ENCODE measurements at places on chromosomes 2 and 18.

DNA sequence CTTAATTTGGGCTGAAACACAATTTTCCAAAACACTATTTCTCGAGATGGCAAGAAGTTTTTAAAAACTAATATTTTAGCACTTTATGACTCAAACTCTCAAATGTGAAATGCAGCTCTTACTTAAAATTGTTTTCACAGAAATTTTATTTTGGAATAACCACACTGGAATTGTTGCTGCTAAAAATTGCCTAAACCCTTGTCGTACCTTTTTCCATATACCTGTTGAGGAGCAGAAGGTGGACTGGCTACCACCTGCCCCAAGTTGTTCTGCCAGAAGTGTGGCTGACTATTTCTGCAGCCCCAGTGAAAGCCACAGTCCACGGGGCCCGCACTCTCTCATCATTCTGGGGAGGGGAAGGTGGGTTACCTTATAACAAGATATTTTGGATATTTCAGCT is 23.4 kb downstream of the TNFRSF11A start:
- DNase-seq = no peak

DNA sequence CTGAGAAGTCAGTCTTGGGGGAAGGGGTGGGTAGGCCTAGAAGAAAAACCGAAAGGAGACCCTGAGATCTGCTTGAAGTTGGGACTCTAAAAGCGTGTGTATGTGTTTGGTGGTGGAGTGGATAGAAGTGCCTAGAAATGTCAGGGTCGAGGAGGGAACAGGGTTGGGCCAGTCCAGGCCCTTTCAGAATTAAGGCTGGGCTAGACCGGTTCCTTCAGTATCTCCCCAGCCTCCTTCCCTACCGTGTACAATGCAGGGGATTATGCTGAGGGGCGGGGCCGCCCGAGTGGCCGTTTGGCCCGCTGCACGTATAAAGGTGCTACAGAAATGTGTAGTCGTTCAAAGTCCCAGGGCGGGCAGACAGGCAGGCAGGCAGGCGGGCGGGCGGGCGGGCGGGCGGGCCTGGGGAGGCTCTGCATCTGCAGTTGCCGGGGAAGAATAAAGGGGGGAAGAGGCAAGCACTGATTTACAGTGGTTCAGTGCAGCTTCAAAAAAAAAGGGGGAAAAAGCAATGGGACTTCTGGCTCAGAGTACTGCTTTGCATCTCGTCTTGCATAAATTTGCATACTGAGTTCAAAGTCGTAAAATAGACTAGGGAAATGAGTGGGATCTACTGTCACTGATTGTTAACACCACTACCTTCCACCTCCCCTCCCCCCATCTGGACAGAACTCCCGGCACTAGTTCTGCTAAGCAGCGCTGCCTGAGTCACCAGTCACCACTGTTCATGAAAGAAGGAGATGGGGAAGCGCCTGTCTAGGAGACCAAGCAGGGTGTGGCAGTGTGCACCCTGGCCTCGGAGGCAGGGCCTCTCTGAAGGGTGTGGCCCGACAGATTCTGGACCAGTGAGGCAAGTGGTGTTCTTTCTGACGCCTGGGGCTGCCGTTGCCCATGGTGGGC is 3.6 kb downstream of the IGFBP2 start:
- peak; percentile 56 for DNase-seq

DNA sequence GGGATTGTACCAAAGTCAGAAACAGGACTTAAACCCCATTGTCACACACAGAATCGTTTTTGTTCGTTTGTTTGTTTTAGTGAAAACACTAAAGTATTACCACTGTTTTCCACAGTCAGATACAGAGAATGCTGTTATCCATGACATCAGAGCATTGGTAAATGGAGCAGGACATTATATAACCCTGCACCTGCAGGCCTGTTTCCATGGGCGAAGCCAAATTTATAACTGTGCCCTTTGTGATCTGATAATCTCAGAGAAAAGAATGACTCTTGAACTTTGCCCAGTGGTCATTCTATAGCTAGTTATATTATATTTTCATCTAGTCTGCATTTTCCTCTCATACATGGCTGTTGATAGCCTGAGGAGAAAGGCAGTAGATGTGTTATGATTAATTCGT is 217.6 kb downstream of the TMEM182 start:
- no peak for DNase-seq

GRCh38 chr2:227472265-227473121 is 537 bp downstream of the AGFG1 start:
- no peak for DNase-seq

- DNase-seq = no peak
Observed at GRCh38 chr18:45102863-45103262, 422.2 kb downstream of the SETBP1 start.

GRCh38 chr2:147714582-147714981 is 130.2 kb upstream of the ACVR2A start:
- no peak for DNase-seq

GRCh38 chr2:215874418-215874817 is 138.9 kb downstream of the MREG start:
- no peak for DNase-seq

DNA sequence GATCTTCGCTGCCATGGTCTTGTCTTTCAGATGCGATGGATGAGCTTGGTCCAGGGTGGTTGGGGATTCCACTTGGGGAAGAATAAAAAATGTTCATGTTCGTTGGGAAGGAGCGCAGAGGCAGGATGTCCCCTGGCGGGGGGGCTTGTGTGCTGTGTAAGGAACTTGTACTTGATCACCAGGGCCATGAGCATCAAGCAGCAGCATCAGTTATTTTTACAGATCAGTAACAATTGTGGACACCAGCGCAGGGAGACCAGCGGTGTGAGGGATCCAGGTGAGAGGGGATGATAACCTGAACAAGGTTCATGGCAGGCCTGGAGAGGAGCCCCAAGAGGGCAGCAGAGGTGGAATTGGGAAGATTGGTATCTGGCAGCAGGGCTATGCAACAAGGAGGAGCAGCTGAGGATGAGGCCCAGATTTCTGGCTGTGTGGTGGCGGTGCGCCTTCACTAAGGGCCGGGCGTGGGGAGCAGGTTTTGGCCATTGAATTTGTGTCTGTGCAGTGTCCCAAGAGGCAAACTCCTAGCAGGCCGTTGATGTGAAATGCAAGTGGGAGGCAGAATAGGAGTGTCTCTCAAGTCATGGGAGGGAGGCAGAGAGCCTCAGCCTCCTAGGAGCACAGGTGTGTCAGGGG is 3.9 kb downstream of the CNNM3 start:
- DNase-seq = no peak

DNA sequence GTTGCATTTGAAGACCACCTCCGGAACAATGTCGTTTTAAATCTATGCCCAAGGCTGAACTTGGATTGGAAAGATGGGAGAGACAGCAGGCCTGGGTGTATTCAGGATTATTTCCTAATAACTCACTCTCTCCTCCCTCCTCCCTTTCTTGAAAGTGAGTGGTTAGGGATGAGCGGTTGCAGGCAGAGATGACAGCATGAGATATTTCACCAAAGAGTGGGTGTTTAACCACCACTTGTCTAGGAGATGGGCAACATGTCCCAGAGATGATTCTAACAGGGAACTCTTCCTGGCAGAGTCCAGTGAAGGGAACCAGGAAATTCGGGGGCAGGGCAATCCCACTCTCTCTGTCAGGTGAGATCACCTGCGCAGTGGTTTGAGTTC is 123.2 kb downstream of the KCTD1 start:
- DNase-seq = no peak

GRCh38 chr18:46053368-46054095 is 18.5 kb downstream of the PSTPIP2 start:
- DNase-seq = no peak

DNA sequence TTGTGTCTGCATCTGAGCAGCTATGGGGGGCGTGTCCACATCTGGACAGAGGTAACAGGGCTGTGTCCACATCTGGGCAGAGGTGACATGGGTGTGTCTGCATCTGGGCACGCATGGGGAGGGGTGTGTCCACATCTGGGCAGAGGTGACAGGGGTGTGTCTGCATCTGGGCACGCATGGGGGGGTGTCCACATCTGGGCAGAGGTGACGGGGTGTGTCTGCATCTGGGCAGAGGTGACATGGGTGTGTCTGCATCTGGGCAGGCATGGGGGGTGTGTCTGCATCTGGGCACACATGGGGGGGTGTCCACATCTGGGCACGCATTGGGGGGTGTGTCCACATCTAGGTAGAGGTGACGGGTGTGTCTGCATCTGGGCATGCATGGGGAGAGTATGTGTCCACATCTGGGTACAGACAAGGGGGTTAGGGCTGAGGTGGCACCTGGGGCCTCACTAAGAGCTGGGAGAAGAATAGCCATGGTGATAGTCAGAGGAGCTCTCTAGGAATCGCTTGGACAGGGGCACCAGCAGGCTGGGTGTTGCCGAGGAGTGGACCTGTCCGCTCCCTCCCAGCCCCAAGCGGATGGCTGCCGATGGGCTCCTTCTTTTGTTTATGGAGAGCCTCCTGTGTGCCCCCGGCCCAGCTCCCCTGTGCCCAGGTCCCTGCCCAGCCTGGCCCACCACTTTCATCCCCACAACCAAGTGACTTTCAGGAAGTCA is 177.8 kb downstream of the EIPR1 start:
- DNase-seq = no peak

GRCh38 chr2:53131416-53131815 is 636.2 kb upstream of the CHAC2 start:
- DNase-seq = no peak

DNA sequence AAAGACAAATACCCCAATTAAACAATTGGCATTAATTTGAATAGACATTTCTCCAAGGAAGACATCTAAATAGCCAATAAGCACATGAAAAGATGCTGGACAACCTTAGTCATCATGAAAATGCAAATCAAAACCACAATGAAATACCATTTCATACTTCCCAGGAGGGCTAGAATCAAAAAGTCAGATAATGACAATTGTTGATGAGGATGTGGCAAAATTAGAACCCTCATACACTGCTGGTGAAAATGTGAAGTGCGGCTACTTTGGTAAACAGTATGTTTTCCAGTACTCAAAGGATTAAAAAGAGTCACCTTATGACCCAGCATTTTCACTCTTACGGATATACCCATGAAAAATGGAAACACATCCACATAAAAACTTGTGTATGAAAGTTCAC is 91.6 kb downstream of the FIGN start:
- DNase-seq = no peak

DNA sequence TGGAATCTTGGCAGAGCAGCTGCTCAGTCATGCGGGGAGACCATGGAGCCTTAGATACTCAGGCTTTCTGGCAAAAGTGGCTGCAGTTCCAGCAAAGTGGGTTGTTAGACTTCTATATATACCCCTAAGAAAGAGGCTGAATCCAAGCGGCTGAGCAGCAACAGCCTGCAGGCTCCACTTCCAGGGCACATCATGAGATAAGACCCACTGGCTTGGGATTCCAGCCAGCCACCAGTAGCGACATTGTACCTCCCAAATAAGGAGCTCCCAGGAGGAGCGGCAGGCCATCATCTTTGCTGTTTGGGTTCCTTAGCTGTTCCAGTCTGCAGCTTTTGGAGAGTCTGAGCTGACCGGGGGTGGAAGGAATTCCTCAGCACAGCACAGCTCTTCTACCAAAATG is 150.3 kb upstream of the ST6GAL2 start:
- no peak for DNase-seq

- no peak for DNase-seq
Observed at GRCh38 chr2:192148241-192148619, 46.5 kb downstream of the TMEFF2 start.

GRCh38 chr2:240203788-240204270 is 63.4 kb upstream of the OTOS start:
- DNase-seq = no peak

DNA sequence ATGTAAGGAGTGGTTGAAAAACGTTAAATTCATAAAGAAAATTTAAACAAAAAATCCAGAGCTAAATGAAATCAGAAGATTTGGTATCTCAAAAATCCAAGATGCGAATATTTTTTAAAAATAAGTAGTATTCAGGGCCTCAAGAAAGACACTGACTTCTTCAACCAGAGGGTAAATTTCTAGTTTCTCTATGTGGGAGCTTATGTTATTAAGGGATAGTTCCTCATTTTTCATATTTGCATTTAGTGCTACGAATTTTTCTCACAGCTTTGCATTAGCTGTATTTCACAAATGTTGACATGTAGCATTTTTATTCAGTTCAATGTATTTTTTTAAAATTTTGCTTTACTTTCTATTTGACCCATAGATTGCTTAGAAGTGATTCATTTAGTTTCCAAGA is 454.7 kb downstream of the CBLN2 start:
- no peak for DNase-seq

DNA sequence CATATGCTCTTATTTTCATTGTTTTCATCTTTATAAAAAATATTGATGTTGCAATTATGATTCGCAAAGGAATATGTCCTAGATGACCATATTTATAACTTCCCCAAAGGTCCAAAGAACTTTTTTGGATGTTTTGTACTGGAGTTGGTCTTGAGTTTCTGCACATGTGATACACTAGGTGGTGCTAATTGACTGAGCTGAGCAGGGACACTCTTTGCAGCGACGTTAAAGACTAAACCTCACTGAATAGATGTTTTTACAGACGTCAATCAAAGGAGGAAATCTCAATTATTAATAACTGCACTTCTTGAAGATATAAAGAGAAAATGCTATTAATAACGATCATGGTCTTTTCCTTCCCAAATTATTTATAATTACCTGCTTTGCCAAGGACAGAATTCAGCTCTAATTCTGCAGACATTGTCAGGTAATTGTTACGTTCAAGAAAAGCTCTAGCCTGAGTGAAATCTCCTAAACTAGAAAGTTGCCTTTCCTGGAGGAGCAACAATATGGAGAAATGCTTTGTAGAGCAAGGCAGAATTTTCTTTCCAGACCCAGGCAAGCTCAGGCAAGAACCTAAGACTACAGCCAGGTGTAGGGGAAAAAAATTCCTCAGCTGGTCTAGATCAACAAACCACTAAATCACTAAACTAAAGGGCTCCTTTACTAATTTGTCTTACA is 119.3 kb upstream of the RBBP8 start:
- DNase-seq = no peak

DNA sequence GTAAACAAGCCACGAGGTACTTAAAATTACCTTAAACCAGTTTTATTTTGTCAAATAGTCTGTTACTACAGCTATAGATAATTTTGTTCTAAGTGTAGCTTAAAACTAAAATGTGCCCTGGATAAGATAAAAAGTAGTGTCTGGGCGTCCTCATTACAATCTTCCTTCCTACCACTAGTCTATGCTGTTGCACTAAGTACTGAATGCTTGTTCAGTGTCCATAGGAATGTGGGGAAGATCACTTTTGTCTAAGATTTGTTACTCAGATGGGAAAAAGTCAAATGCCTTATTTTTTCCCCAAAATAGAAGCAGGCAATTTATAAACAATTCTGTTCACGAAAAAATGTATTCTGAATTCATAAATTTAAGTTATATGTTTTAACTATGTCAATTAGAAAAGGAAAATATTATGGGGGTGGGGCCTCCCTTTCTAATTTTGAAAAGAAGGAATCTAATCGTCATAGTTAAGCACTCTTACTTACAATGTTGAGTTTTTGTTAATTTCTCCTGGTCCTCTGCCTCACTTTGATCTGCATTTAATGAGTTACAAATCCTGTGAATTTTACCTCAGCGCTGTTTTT is 140.4 kb upstream of the VRK2 start:
- no peak for DNase-seq

- DNase-seq = no peak
Observed at GRCh38 chr18:77676910-77677309, 427.3 kb downstream of the GALR1 start.

GRCh38 chr2:158202161-158202815 is 100.6 kb downstream of the UPP2 start:
- DNase-seq = no peak

Measured in NCI-H524 (cell line).